ENCODE measurements at places on chromosomes 16 and 17.

DNA sequence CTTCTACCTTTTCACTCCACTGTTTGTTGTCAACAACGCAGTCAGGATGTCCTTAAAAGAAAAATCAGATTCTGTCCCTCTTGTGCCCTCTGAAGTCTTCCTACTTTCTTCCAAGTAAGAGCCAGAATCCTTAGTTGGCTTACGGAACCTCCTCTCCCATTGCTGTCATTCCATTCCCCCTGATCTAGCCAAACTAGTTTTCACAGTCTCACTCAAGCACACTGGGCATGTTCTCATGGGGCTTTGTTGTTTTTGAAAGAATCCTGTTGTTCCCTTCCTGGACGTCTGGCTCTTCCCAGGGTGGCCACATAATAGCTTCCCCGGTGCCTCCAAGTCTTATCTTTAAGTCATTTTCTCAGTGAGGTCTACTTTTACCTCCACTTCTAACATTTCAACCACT, 158.6 kb upstream of the ELAC2 start:
- no peak for DNase-seq

- no peak for DNase-seq
Observed at GRCh38 chr16:58640949-58641348, 11.3 kb upstream of the CNOT1 start.

DNA sequence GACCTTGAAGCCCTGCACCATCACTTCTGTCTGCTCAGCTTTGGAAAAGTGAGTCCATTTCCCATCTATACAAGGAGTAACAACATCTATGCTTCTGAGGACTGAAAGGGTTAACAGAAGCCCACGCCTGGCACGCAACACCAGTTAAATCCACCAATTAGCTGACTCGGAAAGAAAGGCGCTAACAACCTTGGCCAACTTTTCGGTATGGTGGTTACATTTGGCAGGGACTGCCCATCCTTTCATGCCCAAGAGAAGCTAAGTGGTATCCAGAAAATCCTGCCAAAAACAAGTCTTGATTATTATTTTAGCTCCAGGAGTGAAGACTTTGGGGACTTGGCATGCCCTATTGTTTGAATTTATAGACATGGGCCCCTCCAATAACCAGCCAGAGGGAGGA, 202.3 kb upstream of the RPL38 start:
- DNase-seq = no peak

- no peak for DNase-seq
Observed at GRCh38 chr17:14448818-14449217, 147.9 kb downstream of the HS3ST3B1 start.

- DNase-seq = no peak
Observed at GRCh38 chr17:64687961-64688360, 25.9 kb upstream of the SMURF2 start.

- no peak for DNase-seq
Observed at GRCh38 chr16:64051824-64052223, 1070.0 kb downstream of the CDH11 start.

- no peak for DNase-seq
Observed at GRCh38 chr17:17448723-17449122, 28.1 kb upstream of the MED9 start.

- DNase-seq = peak; percentile 23
Observed at GRCh38 chr16:76535-77272, 1.3 kb upstream of the MPG start.

DNA sequence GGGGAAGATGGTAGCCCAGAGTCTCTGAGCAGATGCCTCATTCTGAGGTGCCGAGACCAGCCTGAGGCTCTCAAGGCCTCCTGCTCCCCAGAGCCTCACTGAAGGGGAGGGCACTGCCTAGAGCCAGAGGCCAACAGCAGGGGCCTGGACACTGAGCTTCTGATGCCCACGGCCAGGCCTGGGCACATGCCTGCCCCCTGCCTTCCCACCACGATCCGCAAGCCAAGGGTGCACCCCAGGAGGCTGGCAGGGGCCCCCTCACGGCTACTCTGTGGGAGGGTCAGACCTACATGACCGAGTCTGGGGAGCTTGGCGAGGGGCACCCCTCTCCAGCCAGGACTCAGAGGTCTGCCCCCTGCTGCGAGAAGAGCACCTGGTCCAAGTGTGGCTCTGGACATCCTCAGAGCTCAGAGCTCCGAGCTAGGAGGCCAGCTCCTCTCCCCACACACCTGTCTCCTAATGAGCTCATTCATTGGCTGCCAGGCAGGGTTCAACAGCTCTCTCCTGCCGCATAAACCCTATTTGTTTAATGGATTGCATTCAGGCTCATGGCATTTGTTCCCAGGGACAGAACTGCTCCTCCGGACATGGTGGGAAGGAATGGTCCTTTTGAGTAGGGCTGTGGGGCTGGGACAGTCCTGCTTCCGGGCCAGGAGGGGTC, 13.9 kb downstream of the OTOP3 start:
- DNase-seq = no peak

- DNase-seq = no peak
Observed at GRCh38 chr16:66294507-66294906, 72.0 kb upstream of the CDH5 start.

- no peak for DNase-seq
Observed at GRCh38 chr16:84692451-84693214, 7.2 kb upstream of the USP10 start.

DNA sequence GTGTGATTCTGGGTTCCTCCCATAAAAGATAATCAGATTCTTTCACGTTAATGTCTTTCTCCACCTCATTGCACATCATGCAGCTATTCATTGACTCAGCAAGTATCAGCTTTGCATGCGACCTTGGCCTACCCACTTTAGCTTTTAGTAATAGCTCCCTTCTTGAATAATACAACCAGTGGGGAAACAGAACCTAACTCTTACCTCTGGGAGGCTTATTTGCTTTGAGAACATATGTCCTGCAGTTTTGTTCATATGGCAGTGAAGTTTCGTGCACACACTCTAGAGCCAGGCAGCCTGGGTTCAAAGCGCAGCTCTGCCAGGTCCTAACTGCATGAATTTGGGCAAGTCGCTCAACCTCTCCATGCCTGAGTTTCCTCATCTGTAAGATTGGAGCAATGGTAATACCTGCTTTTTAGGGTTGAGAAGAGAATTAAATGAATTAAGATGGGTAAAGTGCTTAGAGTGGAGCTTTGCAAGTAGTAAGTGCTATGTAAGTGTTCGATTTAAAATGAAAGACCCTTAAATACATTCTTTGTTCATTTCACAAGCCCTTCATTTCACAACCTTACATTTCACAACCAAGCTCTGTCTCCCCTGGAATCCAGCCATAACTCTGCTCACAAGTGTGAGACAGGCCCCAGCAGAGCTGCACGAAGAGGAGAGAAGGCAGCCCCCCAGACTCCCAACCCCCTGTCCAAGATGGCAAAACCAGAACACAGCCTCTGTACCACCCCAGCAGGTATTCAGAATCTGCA, 29.3 kb downstream of the MAPT start:
- no peak for DNase-seq

DNA sequence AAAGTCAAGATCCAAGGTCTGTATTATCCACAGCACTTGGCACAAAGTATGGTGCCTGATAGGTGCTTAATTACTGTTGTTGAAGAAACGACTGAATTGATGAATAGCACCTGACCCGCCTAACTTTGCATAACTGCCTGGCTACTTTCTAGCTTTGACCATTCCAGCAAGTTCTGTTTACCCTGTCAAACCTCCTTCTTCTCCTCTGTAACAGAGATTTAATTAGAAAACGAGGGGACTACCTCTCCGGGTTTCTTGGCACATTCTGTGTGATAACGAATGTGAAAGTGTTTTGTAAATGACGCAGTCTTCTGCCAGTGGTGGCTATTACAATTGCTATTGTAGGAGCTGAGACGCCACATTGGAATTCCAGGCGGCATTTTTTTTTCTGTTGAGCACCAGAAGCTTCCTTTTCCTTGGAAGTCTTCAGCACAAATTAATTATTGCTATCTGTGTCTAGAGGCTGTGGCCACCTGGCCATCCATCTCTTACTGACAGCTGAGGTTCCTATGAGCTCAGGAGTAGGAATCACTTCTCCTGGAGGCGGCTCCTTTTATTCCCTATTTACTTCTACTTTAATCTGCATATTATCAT, 522.9 kb downstream of the HS3ST4 start:
- DNase-seq = no peak

DNA sequence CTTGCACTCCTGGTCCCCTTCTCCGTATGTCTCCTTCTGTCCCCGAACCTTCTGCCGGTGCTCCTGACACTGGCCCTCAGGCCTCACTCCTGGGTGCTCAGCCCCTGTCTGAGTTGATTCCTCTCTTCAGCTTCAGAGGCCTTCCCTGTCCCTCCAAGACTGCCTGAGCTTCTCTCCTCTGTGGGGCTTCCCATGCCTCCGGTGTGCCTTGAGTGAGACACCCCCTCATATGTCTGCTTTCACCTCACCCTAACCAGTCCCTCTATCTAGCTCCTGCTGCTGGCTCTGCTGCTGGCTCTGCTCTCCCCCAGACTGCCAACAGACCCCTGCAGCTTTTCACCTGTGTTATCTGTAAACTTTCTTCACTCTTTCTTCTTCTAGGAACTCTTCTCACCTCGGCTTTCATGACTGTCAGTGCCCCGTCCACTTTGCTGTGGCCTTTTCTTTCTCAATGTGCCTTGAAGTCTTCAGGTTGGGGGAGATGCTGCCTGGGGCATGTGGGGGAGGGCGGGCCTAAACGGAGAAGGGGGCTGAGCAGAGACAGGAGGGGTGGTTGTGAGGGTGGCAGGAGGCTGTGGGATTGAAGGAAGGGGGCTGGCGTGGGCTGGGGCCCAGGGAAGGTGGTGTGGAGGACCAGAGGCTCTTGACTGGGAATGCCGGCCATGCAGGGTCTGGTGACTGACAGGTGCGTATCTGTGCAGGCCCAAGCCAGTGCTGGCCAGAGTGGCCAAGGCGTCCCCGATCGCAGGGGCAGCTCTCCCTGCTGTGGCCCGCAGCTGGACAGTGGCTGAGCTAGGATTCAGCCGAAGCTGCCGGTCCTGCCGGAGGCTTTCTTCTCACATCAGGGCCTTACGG, 81.3 kb downstream of the METRNL start:
- no peak for DNase-seq

DNA sequence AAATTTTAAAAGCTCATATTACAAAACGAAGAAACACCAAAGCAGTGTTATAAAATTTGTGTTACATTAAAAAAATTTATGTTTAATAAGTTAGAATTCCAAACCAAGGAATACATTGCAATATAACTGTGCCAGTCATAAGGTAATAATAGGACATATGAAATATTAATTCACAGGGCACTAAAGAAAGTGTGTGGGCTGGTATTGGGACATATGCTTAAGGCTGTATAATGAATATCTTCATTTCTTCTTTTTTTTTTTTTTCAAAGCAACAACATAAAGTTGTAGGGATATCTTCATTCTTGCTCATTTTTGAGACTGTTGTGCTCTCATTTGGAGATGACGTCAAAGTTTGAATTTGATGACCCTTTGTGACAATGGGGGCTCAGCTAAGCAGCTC, 17.5 kb upstream of the FBXO47 start:
- no peak for DNase-seq

DNA sequence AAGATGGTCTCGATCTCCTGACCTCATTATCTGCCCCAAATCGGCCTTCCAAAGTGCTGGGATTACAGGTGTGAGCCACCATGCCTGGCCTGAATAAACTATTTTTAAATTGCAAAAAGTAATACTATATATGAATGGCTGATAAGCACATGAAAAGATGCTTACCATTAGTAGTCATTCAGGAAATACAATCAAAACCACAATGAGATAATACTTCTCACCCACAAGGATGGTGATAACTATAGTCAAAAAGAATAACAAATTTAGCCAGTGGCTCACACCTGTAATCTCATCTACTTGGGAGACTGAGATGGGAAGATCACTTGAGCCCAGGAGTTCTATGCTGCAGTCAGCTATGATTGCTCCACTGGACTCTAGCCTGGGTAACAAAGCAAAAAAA, 2.4 kb upstream of the TACO1 start:
- no peak for DNase-seq

GRCh38 chr17:80146121-80147034, 550 bp downstream of the EIF4A3 start:
- no peak for DNase-seq

DNA sequence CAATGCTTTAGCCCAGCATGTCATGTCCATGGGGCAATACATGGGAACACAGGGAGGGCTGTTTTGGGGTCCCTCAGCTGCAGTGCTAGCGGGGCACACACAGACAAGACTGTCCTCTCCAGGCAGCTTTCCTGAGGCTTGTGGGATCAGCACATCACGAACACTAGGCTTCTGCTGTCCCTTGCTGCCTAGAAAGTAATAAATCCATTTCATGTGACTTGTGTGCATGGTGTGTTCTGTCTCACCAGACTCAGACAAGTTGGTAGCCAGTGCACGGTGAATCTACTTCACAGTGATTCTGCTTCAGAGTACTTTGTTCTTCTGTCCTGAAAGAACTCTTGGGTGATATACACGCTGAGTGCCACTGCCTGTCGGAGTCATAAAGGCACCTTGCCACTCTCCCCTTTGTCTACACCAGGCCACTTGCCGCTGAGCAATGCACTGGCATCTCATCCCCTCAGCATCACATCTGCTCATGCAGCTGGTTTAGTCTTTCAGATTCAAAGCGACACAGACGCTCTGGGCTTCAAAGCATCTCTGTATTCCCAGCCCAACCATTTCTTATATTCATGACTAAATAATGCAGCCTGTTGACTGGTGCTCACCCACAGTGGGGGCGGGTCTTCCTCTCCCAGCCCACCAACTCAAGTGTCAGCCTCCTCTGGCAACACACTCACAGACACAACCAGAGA, 95.2 kb upstream of the COX10 start:
- no peak for DNase-seq

- DNase-seq = no peak
Observed at GRCh38 chr17:73534209-73534909, 109.9 kb downstream of the SDK2 start.

DNA sequence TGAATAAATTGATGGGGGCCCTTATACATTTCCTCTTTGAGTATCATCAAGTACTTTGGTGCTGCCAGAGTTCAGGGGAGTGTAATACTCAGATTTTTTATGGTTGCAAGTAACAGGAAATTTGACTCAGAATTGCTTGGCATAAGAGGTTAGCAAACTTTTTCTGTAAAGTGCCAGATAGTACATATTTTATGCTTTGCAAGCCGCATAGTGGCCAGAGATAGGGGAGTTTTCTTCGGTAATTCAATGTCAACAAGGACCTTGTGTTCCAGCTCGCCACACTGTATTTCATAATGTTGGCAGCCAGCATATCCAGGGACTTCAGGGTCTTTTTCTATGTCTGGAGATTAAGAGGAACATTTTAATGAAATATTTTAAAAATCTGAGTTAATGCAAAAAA, 51.0 kb upstream of the MARCHF10 start:
- no peak for DNase-seq

GRCh38 chr17:82097184-82097918, 685 bp downstream of the FASN start:
- DNase-seq = no peak

GRCh38 chr17:29124135-29124924, 55.9 kb downstream of the MYO18A start:
- no peak for DNase-seq

DNA sequence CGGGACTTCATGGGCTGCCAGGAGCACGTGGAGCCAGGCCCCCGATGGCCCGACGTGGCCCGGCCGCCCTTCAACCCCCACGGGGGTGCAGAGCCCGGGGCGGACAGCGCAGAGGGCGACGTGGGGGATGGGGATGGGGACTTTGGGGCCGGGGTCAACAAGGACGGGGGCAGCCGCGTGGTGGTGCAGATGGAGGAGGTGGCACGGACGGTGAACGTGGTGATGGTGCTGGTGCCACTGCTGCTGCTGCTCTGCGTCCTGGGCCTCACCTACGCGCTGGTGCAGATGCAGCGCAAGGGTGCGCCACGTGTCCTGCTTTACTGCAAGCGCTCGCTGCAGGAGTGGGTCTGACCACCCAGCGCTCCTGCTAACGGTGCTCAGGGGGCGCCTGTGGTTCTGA, 19.5 kb downstream of the MMP15 start:
- no peak for DNase-seq

- peak; percentile 4 for DNase-seq
Observed at GRCh38 chr16:78796221-78796866, 696.9 kb downstream of the WWOX start.

Measured in nucleus accumbens (tissue), 56 donors.